Mesendoderm (in vitro differentiated cells): ENCODE measurements at places on chromosomes 3 and 15.

GRCh38 chr3:48661501-48662144 is 1.1 kb downstream of the CELSR3 start:
- peak; percentile 70 for DNase-seq

- peak; percentile 25 for DNase-seq
Measured at GRCh38 chr3:182808041-182808770, 14.9 kb downstream of the ATP11B start.

- no peak for DNase-seq
Measured at GRCh38 chr3:156513619-156514018, 41.3 kb downstream of the SSR3 start.

GRCh38 chr15:98077186-98077585 is 116.7 kb downstream of the ARRDC4 start:
- no peak for DNase-seq

DNA sequence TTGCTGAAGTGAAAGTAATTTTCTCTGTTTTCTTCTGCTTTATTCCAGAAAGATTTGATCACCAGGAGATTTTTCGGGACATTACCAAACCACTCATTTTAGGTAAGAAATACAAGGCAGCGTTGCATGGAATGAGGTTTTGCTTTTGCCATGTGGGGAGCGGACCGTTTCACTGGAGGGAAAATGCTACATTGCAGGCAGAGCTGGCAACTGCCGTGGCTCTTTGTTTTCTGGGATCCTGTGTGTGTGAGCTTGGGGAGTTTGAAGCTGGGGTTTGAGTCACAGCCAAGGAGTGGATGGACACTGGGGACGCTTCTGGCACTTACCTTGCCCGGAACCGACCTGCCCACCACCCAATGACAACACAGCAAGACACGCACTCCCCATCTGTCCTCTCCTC is 109.9 kb downstream of the APBA2 start:
- DNase-seq, result no peak

GRCh38 chr3:135192929-135193328 is 397.9 kb downstream of the EPHB1 start:
- no peak for DNase-seq

DNA sequence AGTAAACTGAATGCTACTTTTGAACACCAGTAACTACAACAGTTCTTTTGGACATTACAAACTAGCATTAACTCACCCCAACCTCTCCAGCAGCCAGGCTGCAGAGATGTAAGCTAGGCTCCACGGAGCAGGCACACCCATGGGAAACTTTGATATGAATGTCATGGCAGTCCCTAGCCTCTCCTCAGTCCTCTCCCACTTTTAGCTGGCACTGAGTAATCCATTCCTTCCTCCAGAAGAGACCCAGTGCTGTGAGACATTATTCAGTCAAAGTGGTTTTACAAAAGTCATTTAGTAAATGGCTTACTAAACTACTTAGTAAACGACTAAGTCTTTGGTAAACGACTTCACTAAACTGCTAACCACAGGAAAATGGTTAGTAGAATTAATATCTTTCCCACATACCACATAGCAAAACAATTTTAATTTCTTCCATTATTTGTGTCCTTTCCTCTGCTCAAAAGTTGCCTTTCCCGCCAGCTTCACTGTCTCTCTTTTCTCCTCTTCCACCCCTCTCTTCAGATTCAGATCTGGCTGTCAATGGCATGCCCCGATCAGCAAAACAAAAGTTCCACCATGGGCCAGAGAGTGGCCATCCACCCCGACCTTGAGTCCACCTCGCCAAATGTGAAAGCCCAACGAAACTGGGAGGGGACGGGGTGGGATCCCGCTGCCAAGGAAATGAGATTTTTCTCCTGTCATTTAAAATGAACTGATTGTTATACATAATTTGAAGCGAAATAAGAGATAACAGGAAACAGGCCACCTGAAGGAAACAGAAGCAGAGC is 67.5 kb upstream of the TJP1 start:
- DNase-seq, result peak; percentile 22
